ENCODE measurements at places on chromosomes 2 and 18.

DNA sequence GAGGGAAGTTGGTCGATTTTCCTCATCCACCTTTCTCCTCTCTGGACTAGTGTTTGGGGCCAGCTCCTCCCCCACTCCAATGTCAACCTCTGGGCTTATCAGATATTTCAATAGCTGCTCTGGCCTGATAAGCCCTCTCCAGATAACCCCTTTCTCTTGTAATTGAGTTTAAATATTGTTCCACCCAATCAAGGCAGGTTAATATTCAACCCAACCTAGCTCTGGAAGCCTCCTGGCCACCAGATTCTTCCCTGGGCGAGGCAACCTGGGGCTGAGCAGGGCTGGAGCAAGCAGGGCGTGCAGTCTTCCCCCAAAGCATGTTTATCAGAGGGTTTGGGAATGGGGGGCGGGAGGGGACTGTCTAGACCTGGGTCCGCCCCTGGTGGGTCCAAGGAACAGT, 73.8 kb downstream of the TFCP2L1 start:
- no peak for DNase-seq

GRCh38 chr2:204795156-204795555, 249.9 kb downstream of the PARD3B start:
- DNase-seq, result no peak

DNA sequence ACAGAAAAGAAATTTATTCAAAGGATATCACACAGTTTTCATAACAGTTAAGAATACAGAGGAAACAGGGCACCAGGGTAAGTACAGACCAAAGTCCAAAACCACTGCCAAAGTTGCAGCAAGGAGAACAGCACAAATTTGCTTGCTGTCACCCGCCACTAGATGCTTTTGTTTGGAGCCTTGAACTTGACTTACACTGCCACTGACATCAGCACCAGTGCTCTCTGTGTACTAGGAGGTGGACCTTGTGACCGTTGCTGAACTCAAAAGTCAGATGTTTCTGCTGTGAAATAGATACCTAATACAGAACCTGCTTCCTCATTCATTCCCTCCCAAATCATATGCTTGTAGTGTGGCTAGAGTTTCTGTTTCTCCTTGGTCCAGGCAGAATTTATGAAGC, 578.3 kb upstream of the TMEFF2 start:
- no peak for DNase-seq

GRCh38 chr2:99674090-99674489, 184.3 kb upstream of the REV1 start:
- DNase-seq, result no peak

- no peak for DNase-seq
These were observed 351.7 kb downstream of the HRH4 start for GRCh38 chr18:24811950-24812681.

DNA sequence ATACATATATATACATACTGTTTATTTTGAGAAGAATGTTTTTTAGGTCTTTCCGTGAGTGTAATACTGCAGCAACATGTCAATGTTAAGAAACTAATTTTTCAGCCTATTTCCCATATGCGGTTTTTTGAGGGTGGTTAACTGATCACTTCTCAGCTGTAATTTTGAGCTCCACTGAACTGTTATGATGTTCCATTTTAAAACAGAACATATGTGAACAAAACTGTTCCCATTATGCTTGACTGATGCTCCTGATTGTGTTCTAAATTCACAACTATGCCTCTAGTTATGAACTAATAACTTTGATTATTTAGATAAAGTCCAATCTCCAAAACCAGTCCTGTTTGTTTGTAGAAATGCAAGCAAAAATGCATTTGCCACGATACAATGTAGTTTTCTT, 511.2 kb upstream of the FSIP2 start:
- no peak for DNase-seq

- no peak for DNase-seq
These were observed 28.3 kb downstream of the CREB1 start for GRCh38 chr2:207558079-207558491.

DNA sequence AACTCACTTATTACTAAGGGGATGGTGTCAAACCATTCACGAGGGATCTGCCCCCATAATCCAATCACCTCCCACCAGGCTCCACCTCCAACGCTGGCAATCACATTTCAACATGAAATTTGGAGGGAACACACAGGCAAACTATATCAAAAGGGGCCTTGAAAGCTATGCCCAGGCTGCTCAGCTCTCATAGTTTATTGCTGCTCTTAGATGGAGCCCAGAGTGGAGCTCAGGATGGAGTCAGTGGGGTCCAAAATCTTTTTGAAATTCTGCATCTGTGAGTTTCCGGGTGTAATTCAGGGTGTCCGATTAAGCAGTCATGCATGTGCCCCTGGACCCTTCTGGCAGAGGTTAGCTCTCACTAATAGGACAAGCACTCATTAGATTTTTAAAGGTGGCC, 24.3 kb downstream of the RHOB start:
- no peak for DNase-seq

DNA sequence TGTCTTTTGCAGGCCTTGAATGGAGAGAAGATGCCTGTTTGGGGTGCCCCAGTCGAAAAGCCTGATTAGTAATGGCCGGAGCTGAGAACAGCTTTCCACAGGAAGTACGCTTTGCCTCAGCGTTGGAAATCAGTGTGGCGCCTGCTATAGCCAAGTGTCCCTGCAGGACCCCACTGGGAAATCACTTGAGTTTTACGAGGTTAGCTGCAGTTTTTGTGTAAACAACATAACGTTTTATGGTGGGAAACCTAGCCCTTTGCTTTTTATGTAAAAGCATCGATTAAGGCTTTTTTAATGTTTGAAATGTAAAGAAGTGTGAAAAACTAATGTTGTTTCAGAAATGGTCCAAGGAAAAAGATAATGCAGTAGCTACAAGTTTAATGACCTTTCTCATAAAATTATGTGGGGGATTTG, 234.2 kb downstream of the TTC32 start:
- DNase-seq, result no peak

- DNase-seq, result no peak
These were observed 271.7 kb upstream of the FSIP2 start for GRCh38 chr2:185466915-185467314.

- DNase-seq, result no peak
These were observed 43.5 kb upstream of the ACVR1C start for GRCh38 chr2:157672129-157672528.

GRCh38 chr2:109438773-109439389, 174.9 kb downstream of the SEPTIN10 start:
- no peak for DNase-seq

- no peak for DNase-seq
These were observed 26.7 kb downstream of the PTPN2 start for GRCh38 chr18:12857215-12857905.

DNA sequence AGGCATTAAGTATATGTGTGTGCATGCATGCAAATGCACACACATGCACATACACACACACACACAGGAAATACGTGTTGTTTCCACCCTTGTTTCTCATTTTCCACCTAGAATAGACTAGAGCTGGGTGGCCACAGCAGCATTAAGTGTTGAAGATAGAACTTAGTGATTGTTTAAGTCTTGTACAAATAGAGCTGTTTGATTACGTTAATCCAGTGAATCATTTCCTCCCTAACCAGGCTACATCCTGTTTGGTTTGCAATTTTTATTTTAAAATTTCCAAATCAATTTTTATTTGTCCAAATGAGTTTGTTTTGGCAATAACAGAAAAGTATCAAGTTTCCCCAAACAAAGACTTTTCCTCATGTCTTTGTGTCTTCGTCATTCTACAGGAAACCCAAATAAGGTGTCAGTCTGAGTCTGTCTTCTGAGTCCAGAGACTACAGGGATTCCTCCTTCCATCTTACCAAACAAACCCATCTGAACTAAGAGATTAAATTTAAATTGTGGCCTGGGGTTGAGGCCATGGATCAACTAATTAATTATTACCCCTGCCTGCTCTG, 74.6 kb upstream of the GALNT5 start:
- DNase-seq, result no peak

GRCh38 chr2:229784791-229785190, 70.4 kb upstream of the DNER start:
- DNase-seq, result no peak

DNA sequence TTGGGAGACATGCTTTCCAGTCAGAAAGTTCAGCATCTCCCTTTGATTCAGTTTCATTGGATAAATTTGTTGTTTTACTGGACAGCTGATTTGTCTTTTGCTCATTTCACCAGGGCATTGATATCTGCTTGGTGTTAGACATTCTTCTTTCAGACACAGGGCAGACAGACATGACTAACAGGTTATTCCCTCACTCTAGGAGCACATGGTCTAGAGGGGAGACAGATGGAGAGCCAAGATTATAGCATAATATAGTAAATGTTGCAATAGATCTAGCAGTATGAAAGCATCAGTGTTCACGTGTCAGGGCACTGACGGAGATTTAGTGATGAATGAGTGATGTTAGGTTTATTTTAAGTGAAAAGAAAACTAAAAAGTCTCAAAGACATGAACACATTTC, 187.0 kb upstream of the CYRIA start:
- no peak for DNase-seq

GRCh38 chr2:29295845-29296244, 180.6 kb downstream of the CLIP4 start:
- no peak for DNase-seq

GRCh38 chr2:127805491-127805890, 5.5 kb downstream of the WDR33 start:
- no peak for DNase-seq

DNA sequence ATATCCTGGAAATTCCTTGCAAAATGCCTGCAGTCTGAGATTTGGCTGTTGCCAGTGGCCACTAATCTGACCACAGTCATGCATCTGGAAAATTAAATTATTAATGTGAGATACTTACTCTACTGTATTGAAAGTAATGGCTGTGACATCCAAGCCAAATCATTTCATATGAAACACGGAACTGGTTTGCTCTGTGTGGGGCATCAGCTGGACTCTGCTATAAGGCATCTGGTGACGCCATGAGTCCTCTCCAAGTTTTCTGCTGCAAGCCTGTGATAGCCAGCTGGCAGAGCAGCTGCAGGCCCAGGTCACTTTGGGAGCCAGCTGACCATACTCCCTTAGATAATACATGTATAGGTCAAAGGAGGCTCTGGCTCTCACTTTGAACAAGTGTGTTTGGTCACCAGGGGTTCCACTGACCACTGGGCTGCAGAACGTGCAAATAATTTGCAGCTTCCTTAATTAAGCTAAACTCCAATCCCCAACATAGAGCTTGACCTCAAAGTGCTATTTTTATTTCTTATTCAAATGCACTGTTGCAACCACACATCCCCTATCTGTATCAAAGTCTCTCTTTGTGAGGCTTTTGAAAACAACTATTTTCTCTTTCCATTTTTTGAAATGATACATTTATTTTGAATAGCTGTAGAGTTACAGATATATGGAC, 152.9 kb downstream of the NCKAP5 start:
- DNase-seq, result no peak

GRCh38 chr2:20624156-20624883, 26.6 kb downstream of the HS1BP3 start:
- DNase-seq, result no peak

DNA sequence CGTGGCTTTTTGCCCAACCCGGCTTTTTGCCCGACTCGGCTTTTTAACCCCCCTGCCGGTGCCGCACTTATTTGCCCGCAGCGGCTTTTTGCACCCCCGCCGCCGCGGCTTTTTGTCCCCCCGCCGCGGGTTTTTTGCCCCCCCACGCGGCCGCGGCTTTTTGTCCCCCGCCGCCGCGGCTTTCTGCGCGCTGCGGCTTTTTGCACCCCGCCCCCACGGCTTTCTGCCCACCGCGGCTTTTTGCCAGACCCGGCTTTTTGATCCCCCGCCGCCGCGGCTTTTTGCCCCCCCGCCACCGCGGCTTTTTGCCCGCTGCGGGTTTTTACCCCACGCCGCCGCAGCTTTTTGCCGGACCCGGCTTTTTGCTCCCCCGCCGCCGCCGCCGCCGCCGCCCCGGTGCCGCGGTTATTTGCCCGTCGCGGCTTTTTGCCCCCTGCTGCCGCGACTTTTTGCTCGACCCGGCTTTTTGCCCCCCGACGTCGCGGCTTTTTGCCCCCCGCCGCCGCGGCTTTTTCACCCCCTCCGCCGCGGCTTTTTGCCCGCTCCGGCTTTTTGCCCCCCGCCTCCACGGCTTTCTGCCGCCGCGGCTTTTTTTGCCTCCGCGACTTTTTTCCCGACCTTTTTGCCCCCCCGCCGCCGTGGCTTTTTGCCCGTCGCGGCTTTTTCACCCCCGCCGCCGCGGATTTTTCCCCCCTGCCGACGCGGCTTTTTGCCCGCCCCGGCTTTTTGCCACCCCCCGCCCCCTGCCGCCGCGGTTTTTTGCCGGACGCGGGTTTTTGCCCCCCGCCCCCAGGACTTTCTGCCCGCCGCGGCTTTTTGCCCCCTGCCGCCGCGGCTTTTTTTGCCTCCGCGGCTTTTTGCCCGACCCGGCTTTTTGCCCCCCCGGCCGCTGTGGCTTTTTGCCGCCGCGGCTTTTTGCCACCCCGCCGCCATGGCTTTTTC, 2786.5 kb downstream of the RPIA start:
- no peak for DNase-seq

DNA sequence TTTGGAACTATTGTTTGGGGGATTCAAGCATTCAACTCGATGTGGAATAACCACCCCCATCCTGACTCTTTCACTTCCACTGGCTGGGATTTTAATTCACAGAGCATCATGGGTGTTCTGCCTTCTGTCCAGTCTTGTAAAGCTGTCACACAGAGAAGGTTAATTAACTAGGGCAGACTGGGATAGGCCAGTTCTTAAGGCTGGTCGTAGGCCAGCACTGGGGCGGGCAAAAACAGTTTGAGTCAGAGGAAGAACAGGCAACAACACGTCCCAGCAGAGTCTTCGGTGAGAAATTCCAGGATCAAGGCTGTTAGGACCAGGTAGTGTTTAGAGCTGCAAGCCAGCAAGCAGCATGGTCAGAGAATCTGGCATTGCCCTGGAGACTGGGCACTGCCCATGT, 4.0 kb upstream of the RNF152 start:
- DNase-seq, result no peak

DNA sequence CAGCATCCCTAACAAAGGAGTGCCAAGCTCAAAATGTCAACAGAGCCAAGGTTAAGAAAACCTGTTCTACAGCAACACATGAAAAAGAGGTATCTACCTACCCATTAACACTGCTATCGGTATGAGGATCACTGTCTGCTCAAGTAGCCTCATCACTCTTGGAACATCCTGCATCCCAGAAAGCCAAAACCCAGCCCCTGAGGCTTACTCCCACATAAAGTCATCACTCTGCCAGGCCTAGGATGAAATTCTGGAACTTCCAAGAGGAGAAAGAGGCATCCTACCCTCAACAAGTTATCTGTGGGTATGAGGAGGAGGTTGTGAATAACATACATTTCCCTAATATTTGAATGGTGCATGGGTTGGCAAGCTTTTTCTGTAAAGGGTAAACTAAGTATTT, 25.5 kb downstream of the CDH2 start:
- no peak for DNase-seq

- DNase-seq, result no peak
These were observed 117.6 kb downstream of the FAM124B start for GRCh38 chr2:224284134-224284946.

GRCh38 chr2:134232868-134233727, 20.8 kb upstream of the MGAT5 start:
- no peak for DNase-seq

DNA sequence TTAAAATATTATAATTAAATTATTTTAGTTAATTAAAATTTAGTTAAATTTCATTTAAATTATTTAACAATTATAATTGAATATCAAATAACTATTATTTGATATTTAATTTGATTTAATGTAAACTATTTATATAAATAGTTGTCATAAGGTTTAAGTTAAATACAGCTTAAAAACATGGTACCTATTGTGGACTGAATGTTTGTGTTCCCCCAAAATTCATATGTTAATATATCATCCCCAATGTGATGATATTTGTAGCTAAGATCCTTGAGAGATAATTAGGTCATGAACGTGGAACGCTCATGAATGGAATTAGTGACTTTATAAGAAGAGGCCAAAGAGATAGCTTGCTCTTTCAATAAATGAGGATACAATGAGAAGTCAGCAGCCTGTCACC, 505.7 kb upstream of the LRATD1 start:
- no peak for DNase-seq
